NCI-H1436 treated with DMSO at 0.1 percent for 48 hours (cell line): ENCODE measurements at places on chromosomes 3 and 15.

DNA sequence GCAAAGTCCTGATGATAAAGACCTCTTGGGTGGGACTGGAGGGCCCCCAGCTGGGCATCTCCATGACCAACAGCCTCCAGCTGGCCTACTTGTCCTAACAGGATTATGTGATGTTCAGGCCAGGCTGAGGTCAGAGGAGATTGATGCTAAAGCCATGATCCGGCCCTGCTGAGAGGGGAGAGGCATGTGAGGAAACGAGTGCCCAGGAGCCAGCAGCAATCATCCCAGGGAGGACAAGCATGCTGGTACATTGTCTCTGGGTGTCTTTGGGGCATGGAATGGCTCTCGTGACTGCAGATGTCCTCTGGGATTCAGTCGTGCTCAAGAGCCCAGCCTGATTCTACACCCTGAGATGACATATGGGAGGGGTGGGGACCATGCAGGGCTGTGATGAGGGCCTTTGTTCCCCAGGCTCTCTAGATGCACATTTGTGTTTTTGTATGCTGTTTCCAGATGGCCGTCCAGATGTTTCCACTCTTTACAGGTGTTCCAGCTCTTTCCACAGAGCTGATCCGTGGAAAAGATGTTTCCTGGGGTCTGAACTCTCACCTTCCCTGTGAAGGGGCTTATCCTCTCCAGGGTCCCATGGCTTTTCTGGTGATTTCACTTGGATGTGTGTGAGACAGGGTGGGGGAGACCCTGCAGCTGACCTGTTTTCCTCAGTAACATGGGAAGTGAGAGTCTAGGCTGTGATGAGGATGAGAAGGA lies 20.2 kb downstream of the SLC24A1 start:
- DNase-seq, result no peak

GRCh38 chr3:72523429-72524151 lies 324.7 kb downstream of the SHQ1 start:
- no peak for DNase-seq

DNA sequence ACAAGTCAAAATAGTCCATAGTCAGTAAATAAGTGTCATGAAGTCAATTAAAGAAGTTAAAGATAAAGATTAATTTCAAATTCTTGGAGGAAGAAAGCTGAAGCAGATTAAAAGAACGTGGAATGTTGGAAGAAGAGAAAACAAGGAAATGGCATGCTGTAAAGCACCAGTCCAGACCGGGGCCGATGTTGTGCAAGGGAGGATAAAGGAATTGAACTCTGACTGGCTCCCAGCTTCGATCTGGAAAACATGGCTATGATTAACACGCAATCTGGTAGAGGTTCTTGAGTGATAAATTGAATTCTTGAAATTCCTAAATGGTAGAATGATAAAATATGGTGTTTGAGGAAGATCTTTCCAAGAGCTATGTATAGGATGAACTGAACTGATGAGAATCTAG lies 194.4 kb downstream of the MEIS2 start:
- DNase-seq, result no peak

DNA sequence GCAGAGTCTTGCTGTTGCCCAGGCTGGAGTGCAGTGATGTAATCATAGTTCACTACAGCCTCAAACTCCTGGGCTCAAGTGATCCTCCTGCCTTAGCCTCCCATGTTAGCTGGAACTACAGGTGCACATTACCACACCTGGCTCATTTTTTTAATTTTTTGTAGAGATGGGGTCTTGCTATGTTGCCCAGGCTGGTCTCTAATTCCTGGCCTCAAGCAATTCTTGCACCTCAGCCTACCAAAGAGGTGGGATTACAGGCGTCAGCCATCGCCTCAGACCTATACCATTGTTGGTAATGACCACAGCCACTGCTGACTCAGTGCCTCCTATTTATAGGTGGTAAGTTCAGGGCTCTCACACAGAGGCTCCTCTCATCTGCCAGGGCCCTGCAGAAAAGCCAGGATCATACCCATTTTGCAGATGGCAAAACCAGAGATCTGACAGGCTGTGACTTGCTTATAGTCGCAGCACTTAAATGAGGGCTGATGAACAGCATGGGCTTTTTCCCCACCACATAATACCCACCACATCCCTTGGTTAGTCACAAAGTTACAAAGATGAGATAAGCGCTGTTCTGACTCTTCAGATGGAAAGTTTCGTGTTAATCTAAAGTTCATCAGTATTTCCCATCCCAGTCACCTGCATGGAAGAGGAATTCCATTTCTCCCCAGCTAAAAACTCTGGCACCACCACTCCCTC lies 21.8 kb upstream of the SPATA12 start:
- no peak for DNase-seq
